ENCODE measurements at places on chromosomes 13 and 19.

DNA sequence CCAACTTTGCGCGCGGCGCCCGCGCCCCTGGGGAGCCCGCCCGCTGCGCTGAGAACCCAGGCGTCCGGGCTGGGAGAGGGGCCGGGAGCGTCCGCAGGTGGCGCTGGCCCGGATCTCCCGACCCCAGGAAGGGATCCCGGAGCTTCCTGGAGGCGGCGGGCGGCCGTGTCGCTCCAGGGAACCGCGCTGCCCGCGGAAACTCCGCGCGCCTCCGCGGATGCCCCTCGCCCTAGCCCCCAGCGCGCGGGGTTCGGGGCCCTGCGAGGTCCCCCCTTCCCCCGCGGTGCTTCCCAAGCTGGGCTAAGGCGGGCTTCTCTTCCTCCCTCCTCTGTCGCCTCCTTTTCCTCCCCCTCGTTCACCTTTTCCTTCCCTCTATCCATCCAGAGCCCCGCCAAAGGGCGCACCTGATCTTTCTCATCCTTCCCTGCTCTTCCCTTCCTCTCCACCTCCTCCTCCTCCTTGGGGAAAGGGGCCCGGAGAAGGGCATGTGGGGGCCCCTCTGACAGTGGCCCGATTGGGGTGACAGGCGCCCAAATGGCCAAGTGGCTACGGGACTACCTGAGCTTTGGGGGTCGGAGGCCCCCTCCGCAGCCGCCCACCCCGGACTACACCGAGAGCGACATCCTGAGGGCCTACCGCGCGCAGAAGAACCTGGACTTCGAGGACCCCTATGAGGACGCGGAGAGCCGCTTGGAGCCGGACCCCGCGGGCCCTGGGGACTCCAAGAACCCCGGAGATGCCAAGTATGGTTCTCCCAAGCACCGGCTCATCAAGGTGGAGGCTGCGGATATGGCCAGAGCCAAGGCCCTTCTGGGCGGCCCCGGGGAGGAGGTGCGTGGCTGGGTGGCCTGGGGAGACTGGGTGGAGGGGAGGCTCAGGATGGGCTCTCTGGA, 710 bp downstream of the SHD start:
- DNase-seq = no peak

- no peak for DNase-seq
Observed at GRCh38 chr13:73399347-73400216, 340.8 kb downstream of the KLF5 start.

- DNase-seq = no peak
Observed at GRCh38 chr19:6887316-6887715, at the start of gene ADGRE1. TSS of gene ADGRE1 (plus strand) at chr19:6887579. CDS start at chr19:6887609, 30 bp downstream.

DNA sequence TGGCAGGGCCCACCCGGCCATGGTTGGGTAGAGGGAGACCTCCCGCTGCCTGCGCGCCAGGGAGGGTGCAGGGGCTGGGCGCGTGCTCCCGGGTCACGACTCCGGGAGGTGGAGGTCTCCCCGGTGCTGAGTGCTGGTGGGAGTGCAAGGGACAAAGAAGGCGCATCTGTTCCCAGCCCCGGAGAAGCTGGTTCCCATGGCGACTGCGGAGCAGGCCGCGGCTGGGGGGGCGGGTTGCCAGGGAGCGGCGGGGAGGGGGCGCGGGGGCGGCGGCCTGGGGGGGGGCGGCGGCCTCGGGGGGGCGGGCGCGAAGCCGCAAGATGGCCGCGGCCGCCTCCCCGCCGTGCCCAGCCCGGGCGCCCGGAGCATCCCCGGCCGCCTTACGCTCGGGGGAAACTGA, 1.2 kb downstream of the CBARP start:
- no peak for DNase-seq

- no peak for DNase-seq
Observed at GRCh38 chr13:101127741-101128353, 288.5 kb downstream of the NALCN start.

DNA sequence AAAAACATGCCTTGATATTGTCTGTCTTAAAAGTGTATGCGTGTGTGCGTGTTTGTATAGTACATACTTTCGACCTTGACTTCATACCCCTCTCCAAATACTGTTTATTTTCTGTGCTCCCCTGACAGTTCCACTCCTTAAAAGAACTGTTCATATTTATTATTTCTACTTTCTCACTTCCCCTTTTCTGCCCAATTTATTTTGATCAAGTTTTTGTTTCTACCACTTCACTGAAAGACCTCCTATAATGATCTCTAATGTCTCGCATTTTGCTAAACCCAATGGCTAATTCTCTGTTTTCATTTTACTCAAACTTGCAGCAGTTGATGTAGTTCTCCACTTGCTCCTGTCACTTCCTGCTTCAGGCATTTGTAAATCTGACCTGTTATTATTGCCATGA, 426.1 kb upstream of the KLF12 start:
- no peak for DNase-seq

DNA sequence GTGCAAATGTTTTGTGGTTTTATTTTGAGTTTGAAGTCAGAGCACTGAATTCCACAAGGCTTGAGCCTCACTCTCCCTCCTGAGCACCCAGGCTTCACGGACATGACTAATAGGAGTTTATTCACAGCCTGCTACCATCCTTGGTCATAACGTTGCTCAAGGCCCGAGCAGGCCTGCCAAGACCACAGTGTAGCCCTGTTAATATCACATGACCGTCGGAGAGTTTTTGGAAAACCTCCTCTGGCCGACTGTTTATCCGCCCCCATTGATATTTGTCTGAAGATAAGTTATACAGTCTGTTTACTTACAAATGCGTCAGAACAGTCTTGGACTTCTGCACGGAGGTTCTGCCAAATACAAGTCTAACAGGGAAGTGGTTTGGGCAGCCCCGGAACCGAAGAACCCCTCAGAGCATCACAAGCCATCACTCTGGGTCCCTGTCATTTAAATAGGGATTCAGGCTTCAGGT, 89.9 kb downstream of the COL4A2 start:
- no peak for DNase-seq

- no peak for DNase-seq
Observed at GRCh38 chr13:71754407-71754974, 112.5 kb downstream of the DACH1 start.

DNA sequence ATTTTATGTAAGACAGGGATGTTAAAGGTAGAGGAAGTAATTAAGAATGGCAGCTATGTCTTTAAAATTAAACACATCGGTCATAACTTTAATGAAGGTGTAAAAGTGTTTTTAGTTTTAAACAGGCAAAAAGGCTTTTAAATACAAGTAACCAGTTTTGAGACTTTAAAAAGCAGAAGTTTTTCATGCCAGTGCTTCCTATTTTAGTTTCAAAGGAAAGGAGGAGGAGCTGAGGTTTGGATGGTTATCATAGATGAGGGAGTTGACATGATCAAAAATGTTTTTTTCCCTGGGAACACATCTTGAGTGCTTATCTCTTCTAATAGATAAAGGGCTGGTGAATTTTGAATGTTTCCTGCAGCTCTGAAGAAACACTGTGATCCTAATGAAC, 42.9 kb downstream of the LRCH1 start:
- no peak for DNase-seq

DNA sequence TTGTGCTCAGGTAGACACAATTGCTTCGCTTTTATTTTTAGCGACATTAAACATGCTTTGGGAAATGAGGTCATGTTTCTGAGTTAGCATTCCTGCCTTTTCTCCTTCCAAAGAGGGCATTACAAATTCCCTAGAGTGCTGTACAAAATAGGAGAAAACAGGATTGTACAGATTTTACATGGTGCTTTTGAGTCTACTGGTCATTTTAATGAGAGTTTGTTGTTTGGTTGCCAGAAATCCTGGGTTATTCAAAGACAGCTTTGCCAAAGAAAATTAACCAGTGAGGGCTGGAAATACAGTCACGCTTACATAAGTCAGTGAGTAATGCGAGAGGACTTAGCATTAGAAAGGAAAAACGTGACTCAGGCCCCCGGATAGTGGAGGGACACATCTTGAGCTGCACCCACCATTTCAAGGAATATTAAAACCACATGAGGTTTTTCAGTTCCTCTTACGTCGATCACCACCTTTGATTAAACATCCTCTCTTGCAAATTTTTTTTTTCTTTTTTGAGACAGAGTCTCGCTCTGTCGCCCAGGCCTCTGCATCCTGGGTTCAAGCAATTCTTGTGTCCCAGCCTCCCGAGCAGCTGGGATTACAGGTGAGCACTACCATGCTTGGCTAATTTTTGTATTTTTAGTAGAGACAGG, 55.4 kb downstream of the SACS start:
- peak; percentile 41 for DNase-seq

GRCh38 chr19:53157626-53158025, 1.2 kb downstream of the ZNF347 start:
- DNase-seq = no peak

- peak; percentile 19 for DNase-seq
Observed at GRCh38 chr19:46426506-46427162, 2.1 kb downstream of the PNMA8C start.

DNA sequence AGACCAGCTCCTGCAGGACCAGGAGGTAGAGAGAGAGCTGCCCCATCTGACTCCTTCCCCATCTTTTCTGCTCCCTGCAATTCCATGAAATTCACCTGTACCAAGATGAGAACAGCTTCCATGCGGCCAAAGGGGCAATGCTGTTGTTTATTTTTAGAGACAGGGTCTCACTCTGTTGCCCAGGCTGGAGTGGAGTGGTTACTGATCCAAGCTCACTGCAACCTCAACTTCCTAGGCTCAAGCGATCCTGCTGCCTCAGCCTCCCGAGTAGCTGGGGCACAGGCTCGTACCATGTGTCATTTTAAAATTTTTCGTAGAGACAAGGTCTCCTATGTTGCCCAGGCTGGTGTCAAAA, 3.6 kb upstream of the PLIN4 start:
- DNase-seq = no peak

- DNase-seq = no peak
Observed at GRCh38 chr13:99736541-99736940, 235.0 kb downstream of the ZIC5 start.

DNA sequence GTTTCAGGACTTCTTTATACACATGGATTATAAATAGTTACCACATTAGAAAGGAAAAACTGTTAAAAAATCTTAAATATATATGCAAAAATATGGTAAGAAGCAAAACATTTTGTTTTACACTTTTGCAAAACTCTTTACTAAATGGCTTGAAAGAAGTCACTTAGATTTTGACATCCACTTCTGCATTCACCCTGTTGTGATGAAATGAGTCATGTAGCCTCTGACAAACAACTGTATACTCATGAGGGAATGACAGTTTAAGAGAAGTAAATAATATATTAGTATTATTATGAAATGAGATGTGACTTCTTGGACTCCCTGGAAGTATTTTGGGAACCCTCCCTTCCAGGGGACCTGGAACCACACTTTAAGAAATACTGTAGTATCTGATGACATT, 275.6 kb downstream of the DACH1 start:
- DNase-seq = no peak

- DNase-seq = no peak
Observed at GRCh38 chr13:103703246-103703645, 637.0 kb upstream of the SLC10A2 start.

DNA sequence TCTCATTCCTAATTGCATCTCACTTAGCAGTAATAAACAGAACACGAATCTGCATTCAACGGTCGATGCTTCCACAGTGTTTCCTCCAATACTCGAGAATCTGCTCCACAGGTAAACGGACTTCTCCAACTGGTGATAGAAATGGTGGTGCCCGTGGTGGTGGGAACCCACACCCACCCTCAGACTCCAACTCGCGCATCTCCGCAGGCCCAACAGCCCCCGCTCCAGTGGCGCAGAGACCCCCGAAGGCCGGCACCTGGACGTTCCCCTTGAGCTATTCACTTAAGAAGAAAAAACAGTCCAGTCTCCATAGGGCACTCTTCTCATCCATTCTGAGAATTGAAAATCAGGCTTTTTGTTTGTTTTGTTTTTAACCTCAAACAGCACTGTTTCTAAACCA, 13.8 kb upstream of the RASA3 start:
- DNase-seq = no peak

DNA sequence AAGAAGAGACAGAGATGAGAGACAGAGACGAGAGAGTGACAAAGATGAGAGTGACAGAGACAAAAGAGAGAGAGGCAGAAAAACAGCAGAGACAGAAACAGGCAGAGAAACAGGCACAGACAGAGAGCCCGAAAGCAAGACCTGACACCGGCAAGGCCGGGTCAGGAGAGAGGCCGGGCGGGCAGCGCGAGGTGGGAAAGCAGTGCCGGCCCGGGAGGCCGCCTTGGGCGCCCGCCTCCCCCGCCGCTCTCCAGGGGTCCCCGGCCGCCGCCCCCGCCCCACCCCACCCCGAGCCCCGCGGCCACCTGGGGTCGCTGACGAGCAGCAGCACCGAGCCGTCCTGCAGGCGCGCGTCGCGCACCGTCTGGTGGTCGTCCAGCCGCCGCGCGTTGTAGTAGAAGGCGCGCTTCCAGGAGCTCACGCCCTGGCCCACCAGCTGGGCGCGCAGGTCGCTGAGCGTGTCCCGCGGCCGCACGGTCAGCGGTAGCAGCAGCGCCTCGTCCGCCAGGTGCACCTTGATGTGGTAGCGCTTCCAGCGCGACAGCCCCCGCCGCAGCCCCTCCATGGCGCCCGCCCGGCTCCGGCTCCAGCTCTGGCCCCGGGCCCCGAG, at the start of gene TINCR:
TSS of gene TINCR (minus strand) at position 594 of the 610 bp plus-strand sequence.
- no peak for DNase-seq

DNA sequence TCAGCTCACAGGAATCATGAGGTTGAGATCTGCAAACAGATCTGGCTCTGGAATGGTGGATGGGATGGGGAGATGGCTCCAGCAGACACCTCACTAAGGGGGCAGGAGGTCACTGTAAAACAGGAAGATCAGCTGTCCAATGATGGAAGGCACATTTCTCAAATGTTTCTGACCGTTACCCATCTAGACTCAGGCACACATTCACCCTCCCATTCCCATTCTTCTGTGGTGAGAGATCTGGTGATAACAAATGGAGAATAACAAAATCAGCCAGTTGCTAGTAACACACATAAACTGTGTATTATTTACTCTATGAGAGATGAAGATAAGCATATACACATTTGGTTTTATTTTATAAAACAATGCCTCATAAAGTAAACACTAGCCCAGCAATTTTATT, 235.9 kb downstream of the TSHZ3 start:
- no peak for DNase-seq

GRCh38 chr19:35231956-35232645, 3.6 kb upstream of the FAM187B start:
- DNase-seq = no peak

- no peak for DNase-seq
Observed at GRCh38 chr19:44951179-44952159, 3.7 kb upstream of the CLPTM1 start.

DNA sequence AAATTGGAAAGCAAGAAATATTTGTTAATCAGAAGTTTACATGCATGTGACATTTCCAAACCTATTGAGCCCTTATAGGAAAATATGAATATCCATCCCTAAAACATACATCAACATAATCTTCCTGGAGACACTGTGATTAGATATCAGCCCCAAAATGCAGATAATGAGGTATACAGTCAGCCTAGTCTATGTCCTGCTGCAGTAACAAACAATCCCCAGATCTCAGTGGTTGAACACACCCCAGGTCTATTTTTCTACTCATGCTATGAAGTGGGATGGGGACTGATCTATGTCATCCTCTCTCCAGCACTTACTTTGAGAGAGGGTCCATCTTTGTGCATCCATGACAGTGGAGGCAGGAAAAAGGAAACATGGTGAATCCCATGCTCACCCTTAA, 31.2 kb downstream of the CACNA1A start:
- no peak for DNase-seq

Data from stimulated activated CD8-positive, alpha-beta memory T cell treated with anti-CD3 and anti-CD28 coated beads, Interleukin-15, amount 100 ng/mL, for 48 hours (primary cell).